ENCODE measurements at places on chromosomes 7 and 10. TPM values are rescaled to one million over a fixed set of nuclear protein-coding genes. Genes with fewer than 3 reads are reported as not detected.

The PAPOLB gene
- total RNA-seq, result not detected

- no peak for DNase-seq
Observed at GRCh38 chr10:88545359-88545758, 37.8 kb downstream of the RNLS start.

DNA sequence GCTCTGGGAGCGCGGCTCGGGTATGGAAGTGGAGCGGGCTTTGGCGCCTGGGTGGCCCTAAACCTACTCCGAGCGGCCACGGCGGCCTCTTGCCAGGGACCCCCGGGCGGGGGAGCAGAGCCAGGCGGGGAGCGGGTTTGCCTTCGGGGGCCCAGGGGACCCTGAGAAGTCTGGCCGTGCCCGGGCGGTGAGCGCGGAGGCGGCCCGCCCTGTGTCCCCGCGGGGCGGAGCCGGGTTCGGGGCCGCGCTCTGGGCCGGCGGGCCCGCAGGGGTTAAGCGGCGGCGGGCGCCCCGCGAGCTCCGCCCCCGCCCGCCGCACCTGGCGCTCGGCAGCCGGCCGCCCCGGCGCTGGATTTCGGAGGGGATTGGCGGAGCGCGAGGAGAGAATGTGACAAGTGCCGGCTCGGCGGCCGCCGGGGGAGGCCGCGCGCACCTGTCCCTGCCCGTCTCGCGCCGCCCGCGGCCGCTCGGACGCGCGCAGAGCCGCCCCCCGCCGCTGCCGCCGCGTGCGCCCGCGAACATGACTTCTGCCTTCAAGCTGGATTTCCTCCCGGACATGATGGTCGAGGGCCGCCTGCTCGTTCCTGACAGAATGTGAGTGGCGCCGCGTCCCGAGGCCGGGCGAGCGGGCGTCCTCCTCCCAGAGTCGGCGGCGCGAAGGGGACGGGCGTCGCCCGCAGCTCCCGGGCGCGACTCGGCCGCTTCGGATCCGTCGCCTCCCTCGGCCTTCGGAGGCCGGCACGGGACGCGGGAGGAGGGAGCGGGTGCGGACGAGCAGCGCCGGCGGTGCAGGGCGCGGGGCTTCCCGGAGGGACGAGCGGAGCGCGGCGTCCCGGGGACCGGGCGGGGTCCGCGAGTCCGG lies at the start of gene CELF2:
CELF2 (plus strand) TSS at position 303 of the 862 bp plus-strand sequence; CDS start at position 521, 218 bp downstream.
- peak; percentile 20 for DNase-seq

DNA sequence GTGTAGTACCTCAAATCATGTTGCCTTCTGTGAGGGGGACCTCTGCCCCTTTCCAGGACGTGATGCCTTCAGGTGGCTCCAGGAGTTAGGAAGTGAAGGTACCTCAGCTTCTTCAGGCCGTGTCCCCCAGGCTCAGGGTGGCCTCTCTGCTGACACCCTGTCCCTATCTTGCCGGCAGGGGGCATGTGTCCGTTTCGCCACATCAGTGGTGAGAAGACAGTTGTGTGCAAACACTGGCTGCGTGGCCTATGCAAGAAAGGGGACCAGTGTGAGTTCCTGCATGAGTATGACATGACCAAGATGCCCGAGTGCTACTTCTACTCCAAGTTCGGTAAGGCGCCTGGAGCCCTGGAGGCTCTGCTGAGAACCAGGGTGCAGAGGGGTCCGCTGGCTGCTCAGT lies 9.2 kb downstream of the CPSF4 start:
- no peak for DNase-seq

DNA sequence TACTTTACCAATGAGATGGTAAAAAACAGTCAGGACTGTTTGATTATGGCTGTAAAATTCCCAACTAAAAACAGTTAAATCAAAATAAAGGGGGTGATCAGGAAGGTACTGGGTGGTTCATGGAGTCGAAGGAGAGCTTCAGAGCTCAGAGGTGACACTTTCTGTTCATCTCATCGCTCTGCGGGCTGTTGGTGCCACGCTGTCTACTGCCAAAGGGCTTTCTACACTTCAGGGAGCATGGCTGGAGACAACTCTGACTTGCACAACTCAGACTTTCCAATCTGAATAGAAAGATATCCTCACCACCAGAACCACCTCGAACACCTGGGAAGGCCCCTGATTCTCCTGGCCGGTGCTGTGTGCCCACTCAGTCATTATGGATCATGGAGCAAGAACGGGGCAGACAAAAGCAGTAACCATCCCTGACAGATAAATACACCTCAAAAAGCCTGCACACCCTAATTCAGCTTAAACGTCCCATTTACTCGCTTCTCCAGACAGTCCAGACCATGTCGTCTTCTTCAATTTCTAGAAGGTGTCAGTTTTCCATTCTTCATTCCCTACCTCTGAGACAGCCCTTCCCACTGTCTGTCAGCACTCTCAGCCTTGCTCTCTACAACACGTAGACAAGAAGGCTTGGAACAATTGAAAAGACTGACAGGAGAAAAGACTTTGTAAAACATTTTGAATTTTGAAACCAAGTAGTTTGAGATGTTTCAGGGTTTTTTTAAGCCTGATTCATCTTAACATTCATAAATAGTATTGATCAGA lies 348.7 kb upstream of the NFE2L3 start:
- peak; percentile 29 for DNase-seq

GRCh38 chr10:49606981-49607535 lies 3.1 kb upstream of the SLC18A3 start:
- peak; percentile 61 for DNase-seq

- DNase-seq, result no peak
Observed at GRCh38 chr7:17307558-17307957, 9.1 kb downstream of the AHR start.

- DNase-seq, result no peak
Observed at GRCh38 chr7:148925836-148926235, 41.7 kb upstream of the EZH2 start.

DNA sequence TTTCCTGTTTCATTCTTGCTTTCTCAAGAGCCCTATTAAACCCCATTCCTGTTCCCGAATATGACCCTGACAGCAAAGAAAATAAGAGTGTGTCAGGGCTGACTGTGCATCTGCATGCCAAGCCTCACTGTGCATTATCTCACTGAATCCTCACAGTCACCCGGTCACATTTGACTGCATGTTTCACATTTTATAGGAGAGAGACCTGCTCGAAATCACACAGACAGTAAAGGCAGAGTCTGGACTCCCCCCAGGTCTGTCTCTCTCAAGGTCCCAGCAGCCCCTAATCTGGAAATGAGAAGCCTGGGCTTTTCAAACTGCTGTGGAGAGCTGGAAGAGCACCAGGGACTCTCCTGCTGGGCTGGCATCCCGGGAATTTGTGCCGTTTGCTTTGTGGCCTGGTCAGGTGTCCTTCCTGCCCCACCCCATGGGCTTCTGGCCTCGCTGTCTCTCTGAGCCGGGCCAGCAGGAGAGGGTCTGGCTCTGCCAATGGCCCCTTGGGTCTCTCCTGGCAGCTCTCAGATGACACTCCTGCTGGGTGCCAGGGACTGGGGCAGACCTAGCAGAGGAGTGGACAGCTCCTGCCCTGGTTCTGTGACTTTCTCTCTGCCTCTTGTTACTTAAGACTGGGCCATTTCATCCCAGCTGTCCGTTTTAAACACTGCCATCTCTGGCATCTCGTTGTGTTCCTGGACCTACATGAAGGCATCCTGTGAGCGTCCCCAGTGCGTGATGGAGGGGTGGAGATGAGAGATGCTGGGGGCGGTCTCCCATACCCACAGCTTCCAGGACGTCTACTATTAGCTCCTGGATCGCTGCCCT lies 173.6 kb downstream of the ARHGAP12 start:
- DNase-seq, result no peak

- no peak for DNase-seq
Observed at GRCh38 chr7:5635461-5636445, 145.7 kb downstream of the RNF216 start.

DNA sequence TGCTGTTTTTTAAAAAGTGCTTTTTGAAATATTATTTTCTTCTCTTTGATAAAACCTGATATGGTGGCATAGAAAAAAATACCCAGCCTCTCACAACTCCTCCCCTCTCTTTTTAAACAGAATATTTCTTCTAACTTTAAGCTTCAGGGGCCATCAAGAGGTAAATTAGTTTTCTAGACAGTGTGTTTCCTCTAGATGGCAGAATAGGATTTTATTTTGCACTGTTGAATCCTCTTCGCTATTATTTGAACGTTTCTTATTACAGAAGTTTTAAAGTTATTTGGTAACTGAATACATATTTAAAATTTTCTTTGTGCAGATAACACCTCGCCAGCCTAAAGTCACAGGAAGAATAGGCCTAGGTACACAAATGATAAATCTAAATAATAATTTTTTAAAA lies 30.3 kb downstream of the ARL5B start:
- no peak for DNase-seq

DNA sequence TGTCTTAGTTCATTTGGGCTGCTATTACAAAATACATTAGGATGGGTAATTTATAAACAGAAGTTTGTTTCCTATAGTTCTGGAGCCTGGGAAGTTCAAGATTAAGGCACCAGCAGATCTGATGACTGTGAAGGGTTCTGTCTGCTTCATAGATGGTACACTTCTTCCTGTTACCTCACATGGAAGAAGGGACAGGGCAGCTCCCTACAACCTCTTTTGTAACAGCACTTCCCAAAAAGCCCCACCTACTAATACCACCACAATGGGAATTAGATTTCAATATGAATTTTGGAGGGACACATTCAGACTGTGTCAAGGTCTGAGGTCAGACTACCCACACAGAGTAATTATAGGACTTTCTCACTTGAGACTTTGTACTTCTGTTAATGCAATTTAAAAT lies 260.3 kb downstream of the ARHGAP12 start:
- DNase-seq, result no peak

DNA sequence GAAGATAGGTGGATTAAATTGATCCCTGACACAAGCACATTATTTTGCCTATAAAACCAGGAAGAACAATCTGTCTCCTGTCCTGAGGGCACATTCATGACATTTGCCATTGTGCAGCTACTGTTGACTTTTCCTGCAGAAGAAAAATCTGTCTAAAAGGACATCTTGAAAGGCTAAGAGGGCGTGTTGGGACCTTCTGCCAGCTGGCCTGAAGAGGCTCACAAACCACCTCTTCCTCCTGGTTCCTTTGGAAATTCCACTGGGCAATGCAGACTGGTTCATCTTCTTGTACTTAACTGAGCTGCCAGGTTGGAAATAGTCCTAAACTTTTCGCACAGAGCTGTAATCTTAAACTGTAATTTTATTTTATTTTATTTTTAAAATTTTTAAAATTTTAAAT lies 35.7 kb upstream of the PIP start:
- DNase-seq, result no peak

GRCh38 chr10:48589266-48589665 lies 15.6 kb downstream of the ARHGAP22 start:
- DNase-seq, result peak; percentile 91

All from foreskin keratinocyte (primary cell).